NCI-H1092 treated with DMSO at 0.1 percent for 48 hours (cell line): ENCODE measurements at places on chromosomes 4 and X.
A peak's percentile ranks its signal among the peaks of the same experiment; 100 is the strongest.

DNA sequence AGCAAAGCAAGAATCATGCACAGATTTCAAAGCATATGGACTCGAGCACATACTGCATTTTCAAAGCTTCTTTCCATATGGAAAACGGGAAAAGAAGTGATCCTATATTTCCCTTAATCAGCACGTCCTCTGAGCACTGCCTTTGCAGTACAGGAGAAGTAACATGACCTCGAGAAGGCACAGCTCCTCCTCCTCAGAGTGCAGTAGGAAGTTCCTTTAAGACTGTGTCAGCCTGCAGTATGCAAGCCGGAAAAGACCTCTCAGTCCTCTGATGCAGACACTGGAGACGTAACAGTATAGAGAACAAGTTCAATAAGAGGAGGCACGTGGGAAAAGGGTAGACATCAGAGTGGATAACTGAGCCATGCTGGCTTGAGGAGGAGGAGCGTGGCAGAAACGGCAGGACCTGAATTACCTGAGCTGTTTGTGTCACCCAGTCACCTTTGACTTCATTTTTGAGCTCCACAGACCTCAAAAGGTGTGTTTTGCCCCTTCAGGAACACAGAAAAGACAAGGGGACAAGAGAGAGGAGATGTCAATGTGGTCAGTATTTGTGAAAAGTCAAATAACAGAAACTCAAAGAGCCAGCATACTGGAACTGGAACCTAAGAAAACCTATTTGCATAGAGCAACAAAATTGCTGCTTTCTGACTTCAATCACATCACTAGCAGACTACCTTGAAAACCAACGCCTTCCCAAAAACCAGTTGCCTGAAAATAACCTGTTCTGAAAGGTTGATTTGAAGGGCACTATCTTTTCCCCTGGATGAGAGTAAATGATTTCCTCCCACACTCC is 20.8 kb downstream of the IRF2 start:
- DNase-seq = no peak

GRCh38 chrX:13029887-13030771 is 14.3 kb downstream of the FAM9C start:
- no peak for DNase-seq

DNA sequence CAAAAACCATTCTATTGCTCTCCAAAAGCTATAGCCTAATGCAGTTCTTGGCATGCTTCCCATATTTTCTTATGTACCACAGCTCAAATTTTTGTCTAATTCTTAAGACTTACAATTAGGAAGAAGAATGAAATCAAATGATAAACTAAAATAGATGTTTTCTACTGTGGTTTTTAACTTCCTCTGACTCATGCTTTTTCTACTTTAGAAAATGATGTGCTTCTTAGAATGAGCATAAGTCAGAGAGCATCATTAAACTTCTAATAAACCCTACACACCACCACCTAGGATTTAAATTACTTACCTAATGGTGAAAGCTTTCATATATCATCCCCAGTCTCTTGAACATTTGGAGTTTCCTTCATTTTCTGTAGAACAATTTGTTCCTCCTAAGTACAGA is 217.0 kb upstream of the NDST3 start:
- no peak for DNase-seq

- DNase-seq = no peak
Observed at GRCh38 chr4:153261461-153261860, 57.2 kb downstream of the TRIM2 start.

GRCh38 chr4:175657571-175657970 is 154.5 kb downstream of the GPM6A start:
- no peak for DNase-seq

DNA sequence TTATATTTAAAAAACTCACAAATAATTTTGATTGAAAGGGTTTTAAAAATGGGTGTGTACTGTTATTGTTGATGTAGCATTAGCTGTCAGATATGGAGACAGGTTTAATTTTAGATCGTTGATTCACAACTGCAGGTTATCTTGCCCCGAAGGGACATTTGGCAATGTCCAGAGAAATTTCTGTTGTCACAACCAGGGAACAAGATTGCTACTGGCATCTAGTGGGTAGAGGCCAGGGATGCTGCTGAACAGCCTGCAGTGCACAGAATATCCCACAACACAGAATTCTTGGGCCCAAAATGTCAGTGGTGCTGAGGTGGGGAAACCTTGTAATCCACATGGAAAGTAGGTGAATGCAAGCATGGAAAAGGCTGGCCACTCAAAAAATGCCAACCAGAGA is 114.9 kb downstream of the MAGEB17 start:
- no peak for DNase-seq

GRCh38 chr4:1090465-1091440 is 22.6 kb downstream of the RNF212 start:
- DNase-seq = no peak

- DNase-seq = no peak
Observed at GRCh38 chr4:31682796-31683195, 962.6 kb downstream of the PCDH7 start.

- DNase-seq = no peak
Observed at GRCh38 chr4:155599596-155599995, 67.1 kb upstream of the GUCY1A1 start.

GRCh38 chrX:19347916-19348315 is 4.2 kb downstream of the PDHA1 start:
- DNase-seq = no peak

GRCh38 chr4:118867311-118868067 is 21.2 kb upstream of the SYNPO2 start:
- no peak for DNase-seq

GRCh38 chrX:848386-848785 is 217.8 kb downstream of the SHOX start:
- DNase-seq = no peak

DNA sequence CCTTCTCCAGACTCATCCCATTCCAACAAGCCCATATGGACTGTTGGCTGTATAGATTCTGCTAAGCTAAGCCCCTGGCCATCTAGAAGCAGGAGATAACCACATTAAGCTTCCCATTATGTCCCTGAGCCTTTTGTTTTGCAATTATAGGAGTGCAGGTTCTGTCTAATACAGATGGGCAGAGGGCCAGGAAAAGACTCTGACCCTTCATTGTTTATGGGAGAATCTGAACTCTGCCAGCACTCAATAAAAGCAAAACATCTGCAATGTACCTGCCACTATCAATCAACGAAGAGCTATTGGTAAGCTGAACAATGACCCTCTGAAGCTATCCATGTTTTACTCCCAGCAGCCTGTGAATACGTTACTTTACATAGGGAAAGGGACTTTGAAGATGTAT is 207.3 kb upstream of the CLNK start:
- peak; percentile 52 for DNase-seq

GRCh38 chr4:153509724-153510123 is 43.6 kb downstream of the TMEM131L start:
- no peak for DNase-seq

GRCh38 chrX:115017455-115017854 is at the start of gene IL13RA2:
Gene IL13RA2, minus strand, starts transcription at chrX:115017616. Its CDS starts 347 bp downstream, at chrX:115017269.
- DNase-seq = no peak

- DNase-seq = no peak
Observed at GRCh38 chr4:167222099-167222498, 12.2 kb downstream of the SPOCK3 start.

GRCh38 chrX:68594769-68595168 is 52.7 kb upstream of the STARD8 start:
- DNase-seq = no peak

- no peak for DNase-seq
Observed at GRCh38 chrX:40887476-40887875, 152.1 kb upstream of the MED14 start.

DNA sequence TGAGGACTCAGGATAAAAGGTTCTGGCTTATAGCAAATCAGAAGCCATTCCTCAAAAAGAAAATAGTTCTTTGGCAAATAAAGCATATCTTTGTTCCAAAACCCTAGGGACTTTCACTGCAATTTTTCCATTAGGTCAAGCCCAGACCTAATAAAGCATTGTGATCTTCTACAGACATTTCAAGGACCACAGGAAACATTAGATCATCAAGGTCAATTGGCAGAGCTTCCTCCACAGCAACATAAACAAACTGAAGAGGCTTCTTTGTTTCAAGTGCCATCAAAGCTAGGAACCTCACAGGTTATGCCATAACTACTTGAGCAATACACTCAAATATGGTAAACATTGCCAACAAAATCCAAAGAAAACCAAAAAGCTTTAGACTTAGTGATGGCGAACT is 144.9 kb downstream of the ANXA5 start:
- DNase-seq = no peak
